ENCODE measurements at places on chromosomes 5 and 9.
A peak's percentile ranks its signal among the peaks of the same experiment; 100 is the strongest.

GRCh38 chr9:34719021-34719768 lies 9.3 kb upstream of the CCL21 start:
- H3K27ac ChIP-seq = no peak overlapping the region
- DNase-seq = no peak
- no peaks in the 10 kb centered on the region for H3K4me1 ChIP-seq
- H3K36me3 ChIP-seq = no peaks in the 10 kb centered on the region
- H3K27me3 ChIP-seq = no peaks in the 10 kb centered on the region
- no peak overlapping the region for H3K4me3 ChIP-seq

GRCh38 chr5:92581249-92581648 lies 999.8 kb downstream of the NR2F1-AS1 start:
- H3K4me1 ChIP-seq = no peaks in the 10 kb centered on the region
- no peak overlapping the region for H3K4me3 ChIP-seq
- no peaks in the 10 kb centered on the region for H3K36me3 ChIP-seq
- no peaks in the 10 kb centered on the region for H3K27me3 ChIP-seq

DNA sequence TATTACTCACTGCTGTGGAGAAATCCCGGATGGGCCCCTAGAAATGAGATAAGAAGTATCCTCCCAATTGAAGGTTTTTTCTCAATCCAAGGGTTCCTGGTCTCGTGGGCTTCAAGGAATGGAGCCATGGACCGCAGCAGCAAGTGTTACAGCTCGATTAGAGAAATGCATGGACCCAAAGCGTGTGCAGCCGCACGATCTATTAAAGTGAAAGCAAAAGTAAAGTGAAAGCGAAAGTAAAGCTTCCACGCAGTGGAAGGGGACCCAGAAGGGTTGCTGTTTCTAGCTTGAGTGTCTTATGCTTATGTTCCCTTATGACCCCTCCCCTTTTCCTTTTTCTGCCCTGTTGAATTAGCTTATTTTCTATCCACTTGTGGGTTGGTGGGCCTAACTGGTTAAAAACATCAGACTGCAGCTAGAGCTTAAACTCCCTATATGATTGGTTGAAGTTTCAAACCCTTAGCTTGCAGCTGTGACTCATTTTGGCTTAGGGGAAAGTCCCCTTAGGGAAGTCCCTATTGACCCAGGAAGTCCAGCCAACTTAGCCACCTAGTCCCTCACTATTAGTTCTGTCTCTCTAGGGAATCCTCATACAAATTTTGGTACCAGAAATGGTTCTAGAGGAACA lies 1111.8 kb downstream of the TAF11L14 start:
- H3K36me3 ChIP-seq = no peaks in the 10 kb centered on the region
- H3K27me3 ChIP-seq = no peaks in the 10 kb centered on the region
- peak overlapping the region; percentile 25 for H3K4me3 ChIP-seq
- H3K27ac ChIP-seq = peak overlapping the region; percentile 50
- DNase-seq = no peak

DNA sequence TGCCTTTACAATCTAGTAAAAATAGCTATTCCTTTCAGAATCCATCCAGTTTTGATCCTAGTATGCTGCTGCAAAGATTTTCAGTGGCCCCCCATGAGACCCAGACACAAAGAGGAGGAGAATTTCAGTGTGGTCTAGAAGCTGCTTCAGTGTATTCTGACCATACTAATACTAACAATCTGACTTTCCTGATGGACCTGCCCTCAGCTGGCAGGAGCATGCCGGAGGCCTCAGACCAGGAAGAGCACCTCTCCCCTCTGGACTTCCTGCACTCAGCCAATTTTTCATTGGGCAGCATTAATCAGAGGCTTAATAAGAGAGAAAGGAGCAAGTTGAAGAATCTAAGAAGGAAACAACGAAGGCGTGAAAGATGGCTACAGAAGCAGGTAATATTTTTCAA lies 48.5 kb downstream of the RNF180 start:
- H3K4me1 ChIP-seq = no peaks in the 10 kb centered on the region
- no peaks in the 10 kb centered on the region for H3K36me3 ChIP-seq
- no peak for DNase-seq
- H3K4me3 ChIP-seq = no peak overlapping the region

GRCh38 chr9:70587201-70587600 lies 172.7 kb upstream of the KLF9 start:
- no peak for DNase-seq
- H3K27me3 ChIP-seq = no peaks in the 10 kb centered on the region
- H3K4me3 ChIP-seq = no peak overlapping the region
- peaks cover 45% of the 10 kb centered on the region for H3K4me1 ChIP-seq
- no peaks in the 10 kb centered on the region for H3K36me3 ChIP-seq

- H3K4me1 ChIP-seq = no peaks in the 10 kb centered on the region
- DNase-seq = no peak
- no peak overlapping the region for H3K4me3 ChIP-seq
- H3K36me3 ChIP-seq = no peaks in the 10 kb centered on the region
Observed at GRCh38 chr9:74595286-74595685, 98.2 kb downstream of the RORB start.

- no peaks in the 10 kb centered on the region for H3K27me3 ChIP-seq
- H3K36me3 ChIP-seq = no peaks in the 10 kb centered on the region
- DNase-seq = no peak
- H3K4me1 ChIP-seq = no peaks in the 10 kb centered on the region
Observed at GRCh38 chr5:53942724-53943123, 367.6 kb downstream of the ARL15 start.

- DNase-seq = no peak
- H3K4me1 ChIP-seq = no peaks in the 10 kb centered on the region
- H3K36me3 ChIP-seq = peaks cover 28% of the 10 kb centered on the region
- H3K27me3 ChIP-seq = no peaks in the 10 kb centered on the region
Observed at GRCh38 chr5:5437227-5438172, 15.0 kb downstream of the ICE1 start.

DNA sequence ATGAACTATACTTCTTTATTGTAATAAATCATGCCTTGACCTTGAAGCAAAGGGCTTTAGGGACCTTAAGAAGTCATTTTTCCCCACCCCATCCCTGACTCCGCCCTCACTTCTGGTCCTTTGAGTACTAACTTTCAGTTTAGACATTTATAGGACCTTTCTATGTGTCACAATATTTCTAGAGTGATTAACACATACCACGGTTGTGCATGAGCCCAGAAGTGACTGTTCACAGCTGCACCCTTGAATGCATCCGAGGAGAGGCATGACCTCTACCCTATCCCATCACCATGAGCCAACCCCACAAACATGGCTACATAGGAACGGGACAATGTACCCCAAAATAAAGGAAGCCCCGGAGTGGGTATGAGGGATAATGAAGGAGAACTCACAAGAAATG lies 160.3 kb downstream of the HSD17B3 start:
- peak overlapping the region; percentile 44 for H3K27ac ChIP-seq
- H3K27me3 ChIP-seq = no peaks in the 10 kb centered on the region
- no peak overlapping the region for H3K4me3 ChIP-seq
- H3K36me3 ChIP-seq = no peaks in the 10 kb centered on the region

DNA sequence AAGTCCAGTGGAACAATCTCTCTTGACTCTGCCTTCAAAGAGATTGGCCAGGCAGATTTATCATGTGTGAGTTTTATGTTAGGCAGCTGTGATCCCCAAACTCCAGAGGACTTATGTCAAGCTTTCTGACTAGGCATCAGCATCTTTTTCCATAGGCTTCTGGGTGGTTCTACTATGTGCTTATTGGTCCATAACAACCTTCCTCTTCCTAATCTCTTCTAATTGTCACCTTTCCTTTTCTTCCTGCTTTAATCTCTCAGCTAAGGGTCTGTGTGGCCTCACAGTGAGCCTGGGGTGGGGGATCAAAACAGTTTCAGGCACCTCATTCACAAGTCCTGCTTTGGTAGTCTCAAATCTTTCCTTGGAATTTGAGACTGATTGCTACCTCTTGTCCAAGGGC lies 170.9 kb upstream of the CHD1 start:
- H3K4me1 ChIP-seq = no peaks in the 10 kb centered on the region
- DNase-seq = no peak
- no peaks in the 10 kb centered on the region for H3K27me3 ChIP-seq
- no peaks in the 10 kb centered on the region for H3K36me3 ChIP-seq
- H3K27ac ChIP-seq = no peak overlapping the region

DNA sequence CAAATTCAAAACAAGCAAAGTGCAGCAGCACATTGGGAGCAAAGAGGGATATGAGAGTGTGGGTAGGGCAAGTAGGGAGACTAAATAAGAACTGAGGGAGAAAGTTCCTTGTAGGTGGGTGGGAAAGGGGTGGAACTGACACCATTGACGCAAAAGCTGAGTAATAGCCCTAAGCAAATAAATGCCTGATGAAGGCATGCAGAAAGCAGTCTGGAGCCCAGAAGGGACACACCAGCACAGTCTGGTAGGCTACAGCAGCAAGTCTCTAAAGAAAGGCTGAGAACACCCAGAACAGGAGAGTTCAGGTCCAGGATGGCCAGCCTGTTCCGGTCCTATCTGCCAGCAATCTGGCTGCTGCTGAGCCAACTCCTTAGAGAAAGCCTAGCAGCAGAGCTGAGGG lies at the start of gene INSL4:
Gene INSL4 (plus strand): TSS at position 208 of the 400 bp plus-strand sequence. CDS start 105 bp downstream, at position 313.
- no peaks in the 10 kb centered on the region for H3K27me3 ChIP-seq
- DNase-seq = no peak
- no peaks in the 10 kb centered on the region for H3K4me1 ChIP-seq
- no peak within 1 kb of the TSS for H3K27ac ChIP-seq
- H3K4me3 ChIP-seq = no peak within 1 kb of the TSS

- no peaks in the 10 kb centered on the region for H3K36me3 ChIP-seq
- H3K27ac ChIP-seq = no peak overlapping the region
- no peak for DNase-seq
- H3K4me1 ChIP-seq = no peaks in the 10 kb centered on the region
- H3K27me3 ChIP-seq = no peaks in the 10 kb centered on the region
Observed at GRCh38 chr5:5929291-5930020, 448.9 kb downstream of the MED10 start.

DNA sequence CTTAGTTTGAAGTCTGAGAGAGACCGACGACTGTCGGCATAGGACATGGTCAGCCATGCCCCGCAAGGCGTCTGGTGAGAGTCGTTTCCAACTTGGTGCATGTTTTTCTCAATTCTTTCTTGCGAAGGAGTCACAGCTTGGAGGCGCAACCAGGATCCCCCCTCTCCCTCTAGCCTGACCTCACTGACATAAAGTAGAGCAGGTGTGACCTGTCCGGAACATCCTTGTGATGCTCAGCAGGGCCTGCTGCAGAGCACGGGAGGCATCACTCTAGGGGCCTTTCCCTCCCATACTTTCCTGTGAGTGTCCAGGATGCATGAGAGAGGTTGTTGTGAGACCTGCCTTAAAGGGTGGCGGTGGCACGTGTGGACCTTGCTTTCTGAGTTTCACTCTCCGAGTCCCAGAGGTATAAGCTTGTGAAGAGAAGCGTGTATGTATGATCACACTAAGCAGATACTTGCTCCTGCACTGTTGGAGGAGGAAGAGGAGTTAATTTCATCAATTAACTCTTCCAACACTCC lies 5.0 kb downstream of the TENT4A start:
- DNase-seq = no peak
- H3K4me3 ChIP-seq = no peak overlapping the region
- H3K27ac ChIP-seq = no peak overlapping the region
- H3K4me1 ChIP-seq = peaks cover 64% of the 10 kb centered on the region

GRCh38 chr5:134177369-134178095 lies 782 bp upstream of the SKP1 start:
- peak overlapping the region; percentile 100 for H3K27ac ChIP-seq
- peaks cover 20% of the 10 kb centered on the region for H3K4me1 ChIP-seq
- peak overlapping the region; percentile 81 for H3K4me3 ChIP-seq
- DNase-seq = peak; percentile 43
- H3K27me3 ChIP-seq = no peaks in the 10 kb centered on the region

DNA sequence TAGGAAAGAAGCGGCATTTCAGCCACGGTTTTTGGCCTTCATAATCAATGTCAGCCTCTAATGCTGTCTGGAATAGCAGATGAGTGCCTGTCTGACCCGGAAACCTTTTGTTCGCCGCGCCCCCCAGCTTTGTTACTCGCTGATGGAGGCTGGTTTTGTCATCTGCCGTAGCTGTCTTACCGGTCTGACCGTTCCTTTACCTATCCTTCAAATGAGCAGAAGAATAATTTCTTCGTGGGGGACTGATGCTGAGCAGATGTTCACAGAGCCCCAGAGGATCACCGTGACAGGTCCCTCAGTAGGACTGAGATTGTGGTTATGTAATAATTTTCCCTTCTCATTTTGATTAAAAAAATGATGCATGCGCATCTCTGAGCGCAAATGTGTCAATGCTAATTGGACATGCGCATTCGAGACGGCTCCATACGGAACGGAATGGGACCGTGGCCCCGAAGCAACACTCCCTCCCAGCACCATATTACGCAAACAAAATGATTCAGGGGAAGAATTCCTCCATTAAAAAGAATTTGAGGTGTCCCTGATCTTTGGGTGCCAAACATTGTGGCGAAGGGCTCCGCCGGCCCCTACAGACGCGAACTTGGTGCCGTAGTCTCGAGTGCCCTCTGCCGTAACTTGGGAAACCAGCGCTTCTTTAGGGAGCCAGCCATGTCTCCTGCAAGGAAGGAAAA lies 27.6 kb downstream of the TLX3 start:
- peak overlapping the region; percentile 16 for H3K4me3 ChIP-seq
- H3K27ac ChIP-seq = no peak overlapping the region
- DNase-seq = peak; percentile 13
- H3K4me1 ChIP-seq = no peaks in the 10 kb centered on the region
- no peaks in the 10 kb centered on the region for H3K36me3 ChIP-seq
- no peaks in the 10 kb centered on the region for H3K27me3 ChIP-seq

GRCh38 chr5:136525597-136525996 lies 160.3 kb upstream of the TRPC7 start:
- H3K4me3 ChIP-seq = no peak overlapping the region
- no peak overlapping the region for H3K27ac ChIP-seq
- DNase-seq = no peak
- H3K36me3 ChIP-seq = no peaks in the 10 kb centered on the region
- H3K27me3 ChIP-seq = no peaks in the 10 kb centered on the region

DNA sequence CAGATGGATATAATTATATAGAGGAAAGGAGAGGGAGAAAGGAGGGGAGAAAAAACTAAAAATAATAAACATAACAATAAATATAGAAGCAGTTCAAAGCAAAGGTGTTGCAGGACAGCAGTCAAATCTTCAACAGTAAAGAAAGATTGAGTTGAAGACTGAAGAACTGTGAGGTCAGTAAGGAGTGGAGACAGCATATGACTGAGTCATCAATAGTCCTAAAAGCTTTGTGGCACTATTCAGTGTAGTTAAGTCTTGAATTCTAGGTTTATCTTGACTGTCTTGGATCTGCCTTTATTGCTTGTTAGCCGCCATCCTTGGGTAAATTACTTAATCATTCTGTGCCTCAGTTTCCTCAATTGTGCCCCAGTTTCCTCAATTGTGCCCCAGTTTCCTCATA lies 137.0 kb downstream of the MRPS30 start:
- no peak for DNase-seq
- H3K4me3 ChIP-seq = no peak overlapping the region
- H3K36me3 ChIP-seq = no peaks in the 10 kb centered on the region
- no peaks in the 10 kb centered on the region for H3K27me3 ChIP-seq
- no peak overlapping the region for H3K27ac ChIP-seq

- no peaks in the 10 kb centered on the region for H3K27me3 ChIP-seq
- DNase-seq = no peak
- H3K27ac ChIP-seq = no peak overlapping the region
- H3K36me3 ChIP-seq = no peaks in the 10 kb centered on the region
- H3K4me1 ChIP-seq = no peaks in the 10 kb centered on the region
Observed at GRCh38 chr5:104344809-104345208, 782.2 kb upstream of the NUDT12 start.

- H3K4me3 ChIP-seq = no peak overlapping the region
- no peaks in the 10 kb centered on the region for H3K4me1 ChIP-seq
- no peak overlapping the region for H3K27ac ChIP-seq
- H3K27me3 ChIP-seq = no peaks in the 10 kb centered on the region
Observed at GRCh38 chr9:29958469-29958868, 2385.2 kb upstream of the C9orf72 start.

GRCh38 chr9:114732823-114733222 lies 50.8 kb upstream of the TEX48 start:
- H3K4me1 ChIP-seq = no peaks in the 10 kb centered on the region
- no peak overlapping the region for H3K4me3 ChIP-seq
- no peaks in the 10 kb centered on the region for H3K36me3 ChIP-seq
- DNase-seq = no peak
- peak overlapping the region; percentile 26 for H3K27ac ChIP-seq
- no peaks in the 10 kb centered on the region for H3K27me3 ChIP-seq

Measured in tibial nerve (tissue), 4 donors.